ENCODE measurements at places on chromosomes 6 and 20.

DNA sequence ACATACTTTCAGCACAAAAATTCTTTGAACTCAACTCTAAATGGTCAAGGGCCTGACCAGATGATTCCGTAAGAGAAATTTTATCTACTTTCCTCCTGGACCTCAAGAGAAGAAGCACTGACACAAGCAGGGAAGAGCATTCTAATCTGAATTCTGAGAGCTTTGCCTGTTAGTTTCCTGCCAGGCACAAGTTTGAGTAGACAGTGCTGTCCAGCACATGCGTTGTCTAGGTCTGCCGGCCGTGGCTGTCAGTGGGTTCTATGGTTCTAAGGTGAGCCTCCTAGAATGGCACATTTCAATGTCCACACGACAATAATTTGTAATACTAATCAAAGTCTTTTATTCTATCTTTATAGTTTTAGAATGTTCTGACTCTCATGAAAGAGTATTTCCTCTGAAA lies 91.9 kb downstream of the RFPL4B start:
- no peak for DNase-seq

DNA sequence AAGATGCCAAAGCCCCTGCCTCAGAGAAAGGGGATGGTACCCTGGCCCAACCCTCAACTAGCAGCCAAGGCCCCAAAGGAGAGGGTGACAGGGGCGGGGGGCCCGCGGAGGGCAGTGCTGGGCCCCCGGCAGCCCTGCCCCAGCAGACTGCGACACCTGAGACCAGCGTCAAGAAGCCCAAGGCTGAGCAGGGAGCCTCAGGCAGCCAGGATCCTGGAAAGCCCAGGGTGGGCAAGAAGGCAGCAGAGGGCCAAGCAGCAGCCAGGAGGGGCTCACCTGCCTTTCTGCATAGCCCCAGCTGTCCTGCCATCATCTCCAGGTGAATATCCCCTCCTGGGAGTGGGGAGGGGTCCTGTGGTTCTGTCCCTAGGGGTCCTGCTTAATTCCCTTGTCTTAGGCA lies 1.1 kb downstream of the MYLK2 start:
- DNase-seq = no peak

GRCh38 chr6:50602292-50602691 lies 111.0 kb upstream of the TFAP2D start:
- DNase-seq = peak; percentile 60

GRCh38 chr20:9285617-9286016 lies 216.7 kb downstream of the PLCB4 start:
- no peak for DNase-seq

- no peak for DNase-seq
Measured at GRCh38 chr6:33276581-33276863, 401 bp upstream of the B3GALT4 start.

GRCh38 chr6:136274062-136274461 lies 15.6 kb downstream of the BCLAF1 start:
- no peak for DNase-seq

DNA sequence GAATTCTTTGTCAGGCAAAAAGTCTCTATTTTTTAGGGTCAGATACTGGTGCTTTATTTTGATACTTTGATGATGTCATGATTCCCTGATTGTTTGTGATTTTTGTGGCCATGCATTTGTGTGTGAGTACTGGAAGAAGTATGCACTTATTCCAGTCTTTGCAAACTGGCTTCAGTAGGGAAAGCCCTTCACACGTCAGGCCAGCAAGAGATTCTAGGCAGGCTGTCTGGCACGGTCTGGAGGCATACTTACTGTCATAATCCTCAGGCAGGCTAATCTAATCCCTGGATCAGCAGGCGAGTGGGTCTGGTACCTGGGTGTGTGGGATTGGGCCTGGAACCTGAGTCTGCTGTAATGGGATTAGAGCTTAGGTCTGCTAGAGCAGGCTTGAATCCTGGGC lies 391.8 kb upstream of the MMS22L start:
- DNase-seq = no peak

- DNase-seq = no peak
Measured at GRCh38 chr6:154482858-154483257, 27.6 kb downstream of the CNKSR3 start.

- no peak for DNase-seq
Measured at GRCh38 chr20:35327074-35327976, 35.1 kb upstream of the FAM83C start.

- no peak for DNase-seq
Measured at GRCh38 chr6:79135973-79136470, 58.0 kb upstream of the PHIP start.

DNA sequence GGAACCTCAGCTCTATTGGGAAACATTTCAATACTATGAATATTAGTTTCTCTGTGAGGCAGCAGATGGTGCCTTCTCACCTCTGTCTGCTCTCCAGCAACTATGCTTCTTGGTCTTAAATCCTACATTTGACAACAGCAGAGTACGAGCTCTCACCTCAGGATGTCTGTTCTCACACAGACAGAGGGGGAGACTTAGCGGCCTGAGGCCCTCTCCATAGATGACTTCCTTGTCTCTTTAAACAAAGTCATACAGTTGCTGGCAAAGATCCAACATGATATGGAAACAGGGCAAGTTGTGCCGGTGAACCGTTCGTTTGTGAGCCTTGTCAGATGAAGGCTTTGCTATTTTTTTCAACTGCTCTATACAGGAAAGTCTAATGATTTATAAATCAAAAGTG lies 43.7 kb upstream of the GABRR1 start:
- DNase-seq = peak; percentile 21

GRCh38 chr6:111781041-111781708 lies 92.1 kb downstream of the FYN start:
- no peak for DNase-seq

GRCh38 chr6:84455511-84456029 lies 228.1 kb upstream of the CEP162 start:
- no peak for DNase-seq

DNA sequence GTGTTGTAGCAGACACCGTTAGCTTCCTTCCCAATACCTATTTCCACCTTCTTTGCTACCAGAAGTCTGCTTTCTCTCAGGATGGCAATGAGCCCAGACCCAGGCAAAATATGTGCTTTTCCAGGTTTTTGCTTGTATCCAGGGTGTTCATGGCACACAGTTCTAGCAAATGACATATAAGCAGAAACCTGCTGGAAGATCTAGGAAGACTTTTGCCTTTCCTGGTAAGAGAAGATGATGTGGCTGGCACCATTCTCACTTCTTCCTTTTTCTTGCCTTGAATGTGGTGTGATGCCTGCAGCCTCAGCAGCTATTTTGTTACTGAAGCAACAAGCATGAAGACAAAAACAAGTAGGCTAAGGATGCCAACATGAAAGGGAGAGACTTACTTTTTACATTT lies 19.2 kb upstream of the TBC1D22B start:
- no peak for DNase-seq

DNA sequence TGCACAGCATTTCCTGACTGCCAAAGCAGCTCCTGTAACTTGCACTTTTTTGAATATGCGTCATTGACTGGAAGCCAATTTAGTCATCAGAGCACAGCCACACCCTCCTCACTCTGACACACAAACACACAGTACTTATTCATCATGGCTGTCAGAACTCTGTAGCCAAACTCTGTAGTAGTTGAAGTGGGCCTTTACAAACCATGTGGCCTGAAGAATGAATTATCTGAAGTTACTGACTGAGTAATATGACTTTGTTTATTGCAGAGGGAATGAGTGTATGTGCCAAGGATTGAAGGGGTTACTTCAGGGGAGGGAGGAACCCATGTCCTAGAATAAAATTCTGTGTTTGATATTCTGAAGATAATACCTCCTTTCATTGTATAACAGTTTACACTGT lies 102.7 kb downstream of the FIG4 start:
- peak; percentile 90 for DNase-seq

- DNase-seq = no peak
Measured at GRCh38 chr20:45607810-45608209, 21.7 kb upstream of the WFDC10A start.

DNA sequence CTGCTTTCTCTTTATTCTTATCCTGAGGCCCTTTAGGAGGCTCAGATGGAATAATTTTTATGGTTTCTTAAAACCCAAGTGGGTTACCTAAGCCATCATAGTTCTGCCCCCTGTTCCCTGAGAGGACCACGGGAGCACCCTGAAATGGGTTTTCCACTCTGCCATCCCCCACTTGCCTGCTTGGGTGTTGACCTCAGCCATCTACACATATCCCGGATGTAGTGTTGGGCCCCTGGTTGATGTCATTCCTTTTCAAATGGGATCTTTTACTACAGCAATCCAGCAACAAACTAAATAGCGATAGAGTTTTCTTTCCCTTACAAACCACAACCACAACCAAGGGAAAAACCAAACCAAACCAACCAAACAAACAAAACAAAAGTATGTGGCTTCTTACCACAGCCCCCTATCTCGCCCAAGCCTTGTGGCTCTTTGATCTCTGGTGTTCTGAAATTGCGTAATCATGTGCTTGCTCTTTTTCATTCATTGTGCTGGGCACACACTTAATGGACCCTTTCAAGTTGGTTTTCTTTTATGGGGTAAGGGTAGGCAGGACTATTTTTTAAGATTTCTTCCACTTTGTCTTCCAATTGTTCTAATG lies 154.9 kb downstream of the ESR1 start:
- no peak for DNase-seq

DNA sequence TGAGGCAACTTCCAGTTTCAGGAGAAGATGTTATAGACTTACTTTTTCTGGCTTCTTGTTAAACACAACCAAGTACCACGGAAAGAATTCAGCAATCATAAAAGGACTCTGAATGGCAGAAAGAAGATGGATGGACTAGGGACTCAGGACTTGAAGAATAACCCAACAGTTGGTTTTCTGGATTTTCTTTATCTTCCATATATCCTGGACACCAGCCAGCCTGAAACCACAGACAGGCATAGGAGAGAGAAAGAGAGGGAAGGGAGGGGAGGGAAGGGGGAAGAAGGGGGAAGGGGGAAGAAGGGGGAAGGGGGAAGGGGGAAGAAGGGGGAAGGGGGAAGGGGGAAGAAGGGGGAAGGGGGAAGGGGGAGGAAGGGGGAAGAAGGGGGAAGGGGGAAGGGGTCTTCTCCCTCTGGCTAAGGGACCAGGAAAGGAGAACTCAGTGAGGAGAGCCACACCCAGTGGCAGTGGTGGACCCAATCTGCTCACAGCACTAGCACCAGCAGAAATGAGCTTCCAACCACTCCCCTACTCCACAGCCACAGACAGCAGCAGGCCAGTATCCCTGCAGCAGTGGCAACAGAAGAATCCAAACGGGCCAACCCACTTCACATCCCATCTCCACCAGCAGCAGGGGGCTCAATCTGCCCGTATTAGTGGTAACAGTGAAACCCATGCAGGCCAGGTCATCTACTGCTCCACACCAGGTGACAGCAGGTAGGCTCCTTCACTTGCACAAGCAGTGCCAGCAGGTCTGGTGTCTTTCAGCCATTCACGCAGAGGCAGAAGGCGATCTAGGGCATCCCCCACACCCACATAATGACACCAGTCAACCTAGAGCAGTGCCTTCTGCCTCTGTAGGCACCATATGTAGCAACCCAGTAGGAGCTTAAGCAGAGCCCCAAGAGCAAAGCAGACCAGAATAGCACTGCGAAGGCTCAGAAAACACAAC lies 78.6 kb downstream of the TRMT6 start:
- no peak for DNase-seq

GRCh38 chr20:64095455-64095854 lies 11.3 kb upstream of the LKAAEAR1 start:
- DNase-seq = no peak

- no peak for DNase-seq
Measured at GRCh38 chr6:42428326-42429041, 23.2 kb downstream of the TRERF1 start.

DNA sequence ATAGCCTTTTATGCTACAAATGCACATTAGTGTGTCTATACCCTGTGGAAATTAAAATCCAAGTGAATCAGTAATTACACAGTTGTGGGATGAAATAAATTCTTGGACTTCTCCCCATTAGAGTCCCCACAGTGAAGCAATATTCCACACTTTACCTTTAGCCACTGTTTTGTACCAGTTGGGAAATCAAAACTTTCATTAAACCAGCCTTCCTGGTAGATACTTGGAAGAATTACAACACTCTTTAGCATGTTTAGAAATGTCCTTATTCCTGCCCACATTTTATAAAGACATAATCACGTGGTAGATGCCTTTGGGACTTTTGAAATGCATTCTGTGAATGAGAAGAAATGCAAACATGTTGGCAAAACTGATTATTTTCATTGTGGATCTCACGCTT lies 49.0 kb upstream of the ANKEF1 start:
- DNase-seq = no peak

DNA sequence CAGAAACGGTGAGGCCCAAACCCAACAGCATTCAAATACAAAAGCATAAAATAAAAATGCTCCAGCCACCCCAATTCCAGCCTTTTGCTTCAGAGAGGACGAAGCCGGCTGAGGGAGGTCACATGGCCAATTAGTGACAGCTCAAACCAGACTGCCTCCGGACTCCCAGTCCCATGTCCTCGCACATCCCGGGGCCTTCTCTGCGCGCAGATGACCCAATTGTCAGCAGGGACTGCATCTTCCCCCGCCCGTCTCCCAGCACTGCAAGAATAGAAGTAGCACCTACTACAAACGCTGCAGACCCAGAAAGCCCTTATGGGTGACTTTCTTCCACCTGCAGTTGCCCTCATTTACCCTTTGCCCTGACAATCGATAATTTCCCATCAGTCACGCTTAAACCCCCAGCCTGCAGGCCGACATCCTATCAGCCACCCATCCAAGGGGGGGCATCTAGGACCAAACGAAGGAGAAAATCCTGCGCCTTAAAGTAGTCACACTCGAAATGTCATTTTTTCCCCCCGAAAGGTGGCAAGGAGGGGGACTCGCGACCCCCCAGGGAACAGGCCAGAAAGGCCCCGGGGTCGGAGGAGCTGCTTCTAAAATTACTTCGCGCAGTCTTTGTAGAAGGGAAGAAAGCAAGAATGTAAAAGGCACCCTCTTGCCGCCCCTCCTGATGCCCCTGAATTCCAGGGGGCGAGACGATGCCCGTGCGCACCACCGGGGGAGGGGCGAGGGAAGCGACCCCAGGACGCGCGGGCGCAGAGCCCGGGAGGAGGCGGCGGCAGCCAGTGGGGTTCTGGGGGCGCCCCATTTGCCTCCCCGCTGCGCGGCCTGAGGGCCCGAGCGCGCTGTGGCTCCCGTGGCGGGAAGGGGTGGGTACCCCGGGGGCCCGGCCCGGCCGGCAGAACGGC lies 792 bp downstream of the SLC23A2 start:
- DNase-seq = peak; percentile 55

DNA sequence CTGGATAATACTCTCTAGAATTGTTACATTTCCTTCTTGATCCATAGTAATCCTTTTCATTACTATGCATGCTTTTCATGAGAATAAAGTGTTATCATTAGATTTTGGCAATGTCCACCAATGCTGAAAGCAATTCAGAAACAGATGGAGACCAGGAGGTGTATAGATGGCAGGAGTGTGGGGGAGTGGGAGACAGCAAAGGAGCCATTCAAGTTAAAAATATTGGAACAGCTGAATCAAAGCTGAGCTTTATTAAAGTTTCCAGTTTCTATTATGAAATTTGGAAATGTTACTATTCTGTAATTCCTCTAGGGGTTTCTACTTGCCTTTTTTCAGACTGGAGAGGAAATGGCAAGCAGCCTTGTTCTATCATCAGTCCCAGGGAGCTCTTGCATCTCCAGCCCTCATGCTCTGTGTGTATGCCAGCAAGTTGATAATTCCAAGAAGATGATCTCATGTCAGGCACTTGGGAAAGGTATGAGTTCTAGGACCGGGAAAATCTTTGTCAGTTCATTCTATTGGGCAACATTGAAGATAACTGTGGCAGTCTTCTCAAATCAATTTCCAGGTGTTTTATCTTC lies 228.0 kb downstream of the CD109 start:
- peak; percentile 21 for DNase-seq

GRCh38 chr6:130500693-130501092 lies 134.9 kb downstream of the TMEM200A start:
- no peak for DNase-seq

GRCh38 chr6:168526841-168527281 lies 85.9 kb downstream of the SMOC2 start:
- no peak for DNase-seq
